ENCODE measurements at places on chromosomes 16 and 17.

DNA sequence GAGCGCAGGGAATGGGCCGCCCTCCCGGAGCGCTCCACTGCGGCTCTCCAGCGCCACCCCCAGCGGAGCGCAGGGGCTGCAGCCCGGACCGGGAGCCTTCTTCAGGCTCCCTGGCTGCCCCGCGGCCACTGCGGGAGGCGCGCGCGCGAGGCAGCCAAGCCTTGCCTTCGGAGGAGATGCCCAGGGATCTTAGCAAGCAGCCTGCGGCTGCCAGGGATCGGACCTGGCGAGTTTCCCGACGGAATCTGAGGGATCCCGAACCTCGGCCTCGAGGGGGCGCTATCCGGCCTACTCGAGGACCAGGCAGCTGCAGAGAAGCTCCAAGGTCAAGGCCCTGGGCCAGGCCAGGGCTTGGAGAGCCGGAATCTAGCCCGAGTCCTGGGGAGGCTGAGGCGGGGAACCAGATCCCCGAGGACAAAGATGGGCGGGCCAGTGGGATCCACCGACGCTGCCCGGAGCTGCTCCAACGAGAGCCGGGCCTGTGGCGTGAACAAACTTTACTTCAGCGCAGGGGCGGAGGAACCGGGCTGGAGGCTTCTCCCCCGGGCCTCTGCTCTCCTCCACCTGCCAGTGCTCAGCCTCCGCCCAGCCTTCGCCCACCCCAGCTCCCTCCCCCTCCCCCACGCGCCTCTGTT is at the start of gene IRX6:
Gene IRX6 (plus strand): TSS at position 567 of the 635 bp plus-strand sequence. CDS start 889 bp downstream, outside the sequence.
- DNase-seq, result no peak

- DNase-seq, result no peak
These were observed 7.5 kb downstream of the CFAP97D1 start for GRCh38 chr17:43787728-43788127.

- DNase-seq, result no peak
These were observed 660 bp downstream of the RHBDF1 start for GRCh38 chr16:71540-72401.

DNA sequence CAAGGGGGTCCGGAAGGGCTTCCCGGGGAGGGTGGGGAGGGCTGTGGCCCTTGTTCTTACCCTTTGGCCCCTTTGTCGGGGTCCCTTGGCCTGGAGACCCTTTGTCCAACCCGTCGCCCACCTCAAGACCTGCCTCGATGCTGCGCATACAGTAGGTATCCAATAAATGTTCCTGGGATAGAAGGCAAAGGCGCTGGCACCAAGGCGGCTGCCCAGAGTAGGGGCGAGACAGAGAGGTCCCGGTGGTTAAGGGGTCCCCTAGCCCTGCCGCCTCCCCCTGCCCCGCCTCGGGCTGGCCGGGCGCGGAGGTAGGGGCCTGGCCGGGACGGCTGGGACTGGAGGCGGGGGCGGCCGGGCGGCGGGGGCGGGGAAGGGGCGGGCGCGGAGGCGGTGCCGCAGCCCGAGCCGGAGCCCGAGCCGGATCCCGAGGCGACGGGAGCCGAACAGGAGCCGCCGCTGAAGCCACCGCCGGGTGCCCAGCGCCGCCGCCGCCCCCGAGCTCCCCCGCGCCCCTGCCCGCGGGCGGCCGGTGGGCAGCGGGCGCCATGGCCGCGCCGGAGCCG is at the start of gene NHERF2:
Gene NHERF2 (plus strand): TSS at position 442 of the 563 bp plus-strand sequence. CDS start 104 bp downstream, at position 546.
- no peak for DNase-seq

- DNase-seq, result no peak
These were observed 8.5 kb upstream of the MYCBPAP start for GRCh38 chr17:50499721-50500120.

GRCh38 chr16:71421911-71422310 is 19.9 kb downstream of the TLE7 start:
- DNase-seq, result no peak

DNA sequence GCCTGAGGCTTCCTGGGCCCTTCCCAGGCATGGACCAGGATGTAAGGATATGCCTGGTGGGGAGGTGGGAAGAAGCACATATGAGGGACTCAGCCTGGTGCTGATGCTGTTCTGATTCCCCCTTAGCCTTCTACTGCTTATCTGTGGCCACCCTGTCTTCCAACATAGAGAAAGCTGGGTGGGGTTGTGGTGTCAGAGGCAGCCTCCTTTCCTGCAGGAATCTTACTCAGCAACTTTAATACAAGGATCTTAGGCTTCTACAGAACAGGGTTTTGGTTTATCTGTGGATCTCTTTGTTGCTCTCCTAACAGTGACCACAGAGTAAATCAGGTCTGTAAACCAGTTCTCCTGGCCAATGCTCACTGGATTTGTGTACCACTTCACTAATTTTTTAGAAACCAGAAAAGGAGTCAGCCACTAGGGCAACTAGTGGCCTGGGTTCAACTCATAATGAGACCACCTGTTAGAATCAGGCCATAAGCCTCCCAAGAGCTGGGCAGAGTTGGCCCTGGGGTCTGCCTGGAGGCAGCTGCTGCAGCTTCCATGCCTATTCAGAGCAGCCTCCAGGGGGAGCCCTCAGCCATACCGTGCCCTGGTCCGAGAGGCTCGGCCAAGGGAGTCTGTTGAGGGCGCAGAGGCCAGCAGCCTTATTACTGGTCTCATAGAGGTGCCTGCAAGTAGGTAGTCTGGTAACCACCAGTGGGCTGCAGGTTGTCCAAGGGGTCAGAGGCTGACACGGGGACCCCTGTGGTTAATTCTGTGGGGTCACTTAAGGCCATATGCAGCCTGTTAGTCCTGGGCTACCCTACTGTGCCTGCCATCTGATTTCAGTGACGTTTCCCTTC is 7.1 kb downstream of the HAS3 start:
- no peak for DNase-seq

GRCh38 chr17:58918884-58919283 is 163.2 kb downstream of the PPM1E start:
- DNase-seq, result no peak

GRCh38 chr16:57549730-57550129 is 7.3 kb downstream of the ADGRG5 start:
- DNase-seq, result no peak

- DNase-seq, result no peak
These were observed 3.2 kb downstream of the FAHD1 start for GRCh38 chr16:1830213-1830612.

GRCh38 chr17:31596382-31597323 is 205.2 kb downstream of the RAB11FIP4 start:
- DNase-seq, result no peak

DNA sequence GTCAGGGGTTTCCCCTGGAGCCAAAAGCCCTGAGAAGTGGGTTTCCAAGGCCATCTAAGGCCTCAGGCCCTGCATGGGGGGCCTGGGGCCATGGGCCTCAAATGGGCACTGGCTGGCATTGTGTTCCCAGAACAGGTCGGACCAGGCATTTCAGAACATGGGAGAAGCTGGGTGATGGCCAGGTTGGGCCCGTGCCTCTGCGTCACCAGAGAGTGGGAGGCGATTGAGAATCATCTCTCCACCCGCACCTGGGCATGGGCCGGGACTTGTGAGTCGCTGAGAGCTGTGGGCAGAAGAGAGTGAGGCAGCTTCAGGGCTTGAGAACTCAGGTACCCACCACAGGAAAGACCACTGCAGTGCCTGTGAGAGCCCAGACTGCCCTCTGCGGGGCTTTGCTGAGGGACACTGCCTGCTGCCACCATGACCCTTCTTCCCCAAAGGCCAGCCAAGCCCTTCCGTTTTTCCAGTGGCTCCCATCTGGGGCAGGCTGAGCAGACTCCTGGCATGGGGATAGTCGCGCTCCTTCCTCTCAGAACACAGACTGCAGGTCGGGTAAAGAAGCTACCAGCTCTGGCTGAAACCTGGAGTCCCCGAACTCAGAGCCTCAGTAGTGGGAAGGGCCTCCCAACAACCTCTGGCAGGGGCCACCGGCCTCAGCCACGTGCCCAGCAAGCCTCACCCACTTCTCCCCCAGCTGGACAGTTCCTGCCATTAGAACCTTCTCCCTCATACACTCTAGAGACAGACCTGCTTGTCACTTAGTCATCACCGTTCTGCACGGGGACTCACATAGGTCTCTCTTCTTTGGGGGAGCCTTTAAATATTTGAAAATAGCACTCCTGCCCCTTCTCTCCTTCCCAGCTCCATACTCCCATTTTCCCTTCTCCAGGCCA is 1.6 kb downstream of the RAB11FIP4 start:
- peak; percentile 67 for DNase-seq

- no peak for DNase-seq
These were observed 14.0 kb downstream of the ATP5PD start for GRCh38 chr17:75032720-75033280.

DNA sequence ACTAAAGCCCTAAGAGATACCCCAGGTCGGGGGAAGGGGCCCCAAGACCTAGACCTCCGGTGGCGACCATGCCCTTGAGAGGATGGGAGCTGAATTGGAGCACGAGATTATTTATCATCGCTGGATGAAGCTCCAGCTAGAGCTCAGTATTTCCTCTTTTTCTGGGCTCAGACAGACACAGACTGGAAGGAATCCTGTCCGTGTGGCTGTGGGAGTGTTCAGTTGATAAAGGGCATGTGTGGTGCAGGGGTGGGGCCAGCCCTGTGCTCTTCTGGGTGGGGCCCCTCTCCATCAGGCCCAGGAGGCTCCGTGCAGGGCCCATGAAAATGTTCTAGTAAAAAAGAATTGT is 6.3 kb upstream of the CBX4 start:
- no peak for DNase-seq

- DNase-seq, result peak; percentile 80
These were observed 126.0 kb upstream of the SDK2 start for GRCh38 chr17:73770115-73770848.

GRCh38 chr17:75595284-75595919 is 7.8 kb downstream of the MYO15B start:
- no peak for DNase-seq

- DNase-seq, result no peak
These were observed 13.3 kb downstream of the CAVIN1 start for GRCh38 chr17:42409523-42410318.

DNA sequence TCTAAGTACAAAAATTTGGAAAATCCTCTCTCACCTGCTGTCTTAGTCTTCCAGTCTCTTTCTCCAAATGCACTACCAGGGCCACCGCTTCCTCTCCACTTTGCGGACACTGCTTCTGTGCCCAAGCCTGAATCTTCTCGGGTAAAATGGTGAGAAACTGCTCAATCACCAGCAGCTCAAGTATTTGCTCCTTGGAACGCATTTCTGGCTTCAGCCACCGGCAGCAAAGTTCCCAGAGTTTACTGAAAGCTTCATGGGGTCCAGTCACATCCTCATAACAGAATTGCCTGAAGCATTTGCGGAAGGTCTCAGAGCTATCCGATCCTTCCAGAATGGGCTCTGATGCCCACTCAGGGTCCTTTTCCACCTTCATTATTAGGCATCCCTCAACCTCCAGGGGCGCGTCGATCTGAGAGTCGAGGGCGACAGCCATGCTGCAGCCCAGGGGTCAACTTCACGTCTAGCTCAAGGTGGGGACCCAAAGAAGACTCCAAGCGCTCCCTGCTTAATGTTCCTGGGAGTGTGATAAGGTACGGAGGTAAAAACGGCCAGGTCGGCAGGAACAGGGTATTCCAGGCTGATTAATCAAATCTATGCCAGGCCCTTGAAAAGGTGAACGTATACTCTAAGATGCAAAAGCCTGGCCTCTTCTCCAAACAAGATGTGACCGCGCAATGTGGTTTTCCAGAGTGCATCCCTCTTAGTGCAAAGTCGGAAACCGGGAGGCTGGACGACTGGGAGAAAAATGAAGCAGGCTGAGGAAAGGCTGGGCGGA is 763 bp downstream of the ZKSCAN2 start:
- DNase-seq, result no peak

DNA sequence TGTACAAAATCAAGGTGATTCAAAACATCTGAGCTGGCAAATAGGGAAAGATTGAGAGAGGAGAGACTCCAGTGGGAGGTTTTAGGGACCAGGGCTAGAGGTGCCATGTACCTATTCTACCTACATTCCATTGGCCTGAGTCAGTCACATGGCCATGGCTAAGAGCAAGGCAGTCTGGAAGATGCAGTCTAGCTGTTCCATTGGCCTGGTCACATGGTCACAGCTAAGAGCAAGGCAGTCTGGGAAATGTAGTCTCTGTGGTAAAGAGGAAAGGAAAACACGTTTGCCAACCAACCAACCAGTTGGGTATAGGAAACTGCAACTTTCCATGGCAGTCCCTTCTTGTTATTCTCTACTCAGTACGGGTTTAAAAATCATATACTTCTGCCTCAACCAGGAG is 369.1 kb downstream of the XYLT1 start:
- DNase-seq, result no peak

DNA sequence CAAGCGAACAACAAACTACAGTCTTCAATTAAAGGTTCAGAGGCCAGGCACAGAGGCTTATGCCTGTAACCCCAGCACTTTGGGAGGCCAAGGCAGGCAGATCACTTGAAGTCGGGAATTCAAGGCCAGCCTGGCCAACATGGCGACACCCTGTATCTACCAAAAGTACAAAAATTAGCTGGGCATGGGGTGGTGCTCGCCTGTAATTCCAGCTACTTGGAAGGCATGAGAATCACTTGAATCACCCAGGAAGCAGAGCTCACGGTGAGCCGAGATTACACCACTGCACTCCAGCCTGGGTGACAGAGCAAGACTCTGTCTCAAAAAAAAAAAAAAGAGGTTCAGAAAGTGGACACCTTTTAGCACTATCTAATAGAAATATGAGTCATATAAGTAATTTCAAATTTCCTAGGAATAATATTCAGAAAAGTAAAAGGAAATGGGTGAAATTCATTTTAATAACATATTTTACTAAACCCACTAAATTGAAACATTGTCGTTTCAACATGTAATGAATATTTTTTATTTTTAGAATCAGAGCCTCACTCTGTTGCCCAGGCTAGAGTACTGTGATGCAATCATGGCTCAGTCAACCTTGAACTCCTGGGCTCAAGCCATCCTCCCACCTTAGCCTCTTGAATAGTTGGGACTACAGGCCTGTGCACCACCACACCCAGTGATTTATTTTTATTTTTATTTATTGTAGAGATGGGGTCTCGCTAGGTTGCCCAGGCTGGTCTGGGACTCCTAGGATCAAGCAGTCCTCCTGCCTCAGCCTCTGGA is 15.2 kb upstream of the MARCHF10 start:
- no peak for DNase-seq

DNA sequence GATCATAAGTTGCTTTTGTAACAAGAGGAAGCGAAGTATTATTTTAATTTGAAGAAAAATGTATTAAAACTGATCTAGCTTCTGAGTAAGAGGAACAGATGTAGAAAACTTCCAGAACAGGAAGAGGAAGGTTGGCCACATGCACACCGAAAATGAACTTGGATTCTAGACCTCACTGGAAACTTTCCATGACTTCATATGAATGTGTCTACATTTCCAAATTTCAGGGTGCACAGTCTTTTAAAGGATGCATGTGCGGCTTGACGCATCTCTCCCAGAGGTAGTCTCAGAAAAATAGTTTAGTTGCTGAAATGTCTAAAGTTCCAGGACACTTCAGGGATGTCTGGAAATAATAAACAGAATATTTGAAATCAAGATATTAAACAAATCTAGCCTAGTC is 275.1 kb upstream of the MYOCD start:
- DNase-seq, result no peak

Measured in occipital lobe (tissue), 3 donors.